ENCODE measurements at places on chromosomes 13 and 19. TPM values are rescaled to one million over a fixed set of nuclear protein-coding genes. Genes with fewer than 3 reads are reported as not detected.

The C19orf73 gene
- not detected for polyA plus RNA-seq

The NOP53 gene
- polyA plus RNA-seq = 594 TPM

The EDDM13 gene
- polyA plus RNA-seq = 1.4 TPM

The ZNF628 gene
- polyA plus RNA-seq = 4.3 TPM

The GPR4 gene
- 3.0 TPM for polyA plus RNA-seq

The WDR88 gene
- polyA plus RNA-seq = 0.48 TPM

The ZNF723 gene
- not detected for polyA plus RNA-seq

The CGB1 gene
- polyA plus RNA-seq = not detected

The CNFN gene
- polyA plus RNA-seq = not detected

The TMEM59L gene
- 8.4 TPM for polyA plus RNA-seq

The CLDND2 gene
- 0.91 TPM for polyA plus RNA-seq

The ZNF492 gene
- 1.9 TPM for polyA plus RNA-seq

The NTN5 gene
- 0.82 TPM for polyA plus RNA-seq

The MEGF8 gene
- 29.2 TPM for polyA plus RNA-seq

The OR7C1 gene
- polyA plus RNA-seq = 0.60 TPM

The MEIS3 gene
- polyA plus RNA-seq = 13.9 TPM

The ZNF813 gene
- polyA plus RNA-seq = 2.8 TPM

The U2AF2 gene
- 120 TPM for polyA plus RNA-seq

The RGCC gene
- polyA plus RNA-seq = 20.9 TPM

The CYP2B6 gene
- polyA plus RNA-seq = not detected

The SLC44A2 gene
- 132 TPM for polyA plus RNA-seq

The ZSCAN1 gene
- 0.83 TPM for polyA plus RNA-seq

The PDE4A gene
- polyA plus RNA-seq = 3.9 TPM

The CHAF1A gene
- 12.9 TPM for polyA plus RNA-seq

The IL4I1 gene
- polyA plus RNA-seq = 1.1 TPM

The ATP1A3 gene
- polyA plus RNA-seq = 1.1 TPM

The TMPRSS9 gene
- 0.27 TPM for polyA plus RNA-seq

The CPB2 gene
- polyA plus RNA-seq = not detected

The CD22 gene
- polyA plus RNA-seq = 1.1 TPM

The CGB5 gene
- polyA plus RNA-seq = not detected

The JSRP1 gene
- polyA plus RNA-seq = 47.6 TPM

The FPR1 gene
- 1.6 TPM for polyA plus RNA-seq

The FUT6 gene
- not detected for polyA plus RNA-seq

The ZNF230 gene
- polyA plus RNA-seq = 2.3 TPM

The TNFSF9 gene
- polyA plus RNA-seq = 2.8 TPM

The GRIN3B gene
- 0.35 TPM for polyA plus RNA-seq

The ZNF473 gene
- polyA plus RNA-seq = 8.7 TPM

The DEDD2 gene
- polyA plus RNA-seq = 14.5 TPM

The INAFM1 gene
- 8.2 TPM for polyA plus RNA-seq

The SRRM5 gene
- 0.29 TPM for polyA plus RNA-seq

The ELANE gene
- polyA plus RNA-seq = 0.76 TPM

The ZNF773 gene
- 5.5 TPM for polyA plus RNA-seq

The MISP3 gene
- 0.42 TPM for polyA plus RNA-seq

The PRODH2 gene
- not detected for polyA plus RNA-seq

The NUDT19 gene
- polyA plus RNA-seq = 6.9 TPM

The PRKCG gene
- 0.11 TPM for polyA plus RNA-seq

Data from muscle of back (tissue), 13 donors.